ENCODE measurements at places on chromosomes 1 and 21. TPM values are rescaled to one million over a fixed set of nuclear protein-coding genes. Genes with fewer than 3 reads are reported as not detected.

DCDC2B gene
- polyA plus RNA-seq, result not detected

TMEM167B gene
- 10.9 TPM for polyA plus RNA-seq

MXRA8 gene
- 0.22 TPM for polyA plus RNA-seq

SLC9C2 gene
- polyA plus RNA-seq, result not detected

OR2L5 gene
- not detected for polyA plus RNA-seq

SLAMF6 gene
- polyA plus RNA-seq, result not detected

OPTC gene
- polyA plus RNA-seq, result not detected

THEM5 gene
- polyA plus RNA-seq, result not detected

HORMAD1 gene
- 13.6 TPM for polyA plus RNA-seq

Data from A549 (cell line).